ENCODE measurements at places on chromosomes 2 and 18.

GRCh38 chr2:7492719-7493118 lies 575.5 kb downstream of the RNF144A start:
- no peak for DNase-seq

DNA sequence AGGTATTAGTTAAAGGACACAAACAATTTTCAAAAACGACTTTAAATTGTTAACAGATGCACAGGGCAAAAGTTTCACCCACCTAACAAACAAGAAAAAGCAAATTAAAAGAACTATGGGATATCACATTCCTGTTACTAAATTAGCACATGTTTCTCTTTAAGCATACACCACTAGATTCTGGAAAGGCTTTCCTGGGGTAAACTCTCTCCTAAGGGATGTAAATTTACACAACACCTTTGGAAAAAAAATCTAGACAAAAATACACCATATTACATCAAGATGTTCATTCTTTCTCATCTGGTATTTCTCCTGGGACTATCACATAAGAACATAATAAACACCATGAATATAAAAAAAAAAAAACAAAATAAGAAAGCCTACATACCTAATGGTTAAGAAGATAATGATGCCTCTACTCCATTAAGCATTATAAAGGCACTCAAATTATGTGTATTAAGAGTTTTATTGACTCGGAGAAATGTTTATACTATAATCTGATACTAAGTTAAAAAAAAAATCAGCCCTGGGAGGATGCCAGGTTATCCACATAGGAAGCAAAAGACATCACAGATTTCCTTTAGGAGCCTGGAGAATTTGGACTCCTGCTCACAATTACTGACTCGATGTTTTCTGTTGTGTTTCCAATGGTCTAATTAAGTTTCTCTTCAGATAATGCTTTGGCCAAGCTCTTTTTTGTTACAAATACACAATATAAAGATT lies 82.8 kb upstream of the AFF3 start:
- no peak for DNase-seq

DNA sequence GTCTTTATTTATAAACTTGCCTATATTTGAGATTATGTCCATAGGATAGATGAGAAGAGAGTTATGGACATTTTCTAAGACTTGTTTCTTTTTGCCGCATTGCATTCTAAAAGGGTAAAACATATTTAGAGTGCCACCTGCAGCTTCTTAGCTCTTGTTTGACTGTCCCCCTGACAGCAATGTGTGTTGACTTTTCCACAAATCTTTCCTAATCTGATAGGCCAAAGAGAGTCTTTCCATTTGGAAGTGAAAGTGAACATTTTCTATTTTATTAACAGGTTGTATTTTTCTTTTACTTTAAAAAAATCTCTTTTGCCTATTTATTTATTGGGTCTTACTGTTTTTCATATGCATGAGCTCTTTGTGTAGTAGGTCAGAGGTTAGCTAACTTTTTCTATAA lies 58.4 kb downstream of the FMNL2 start:
- DNase-seq = no peak

- no peak for DNase-seq
Observed at GRCh38 chr2:230268606-230269243, 43.2 kb downstream of the SP140 start.

DNA sequence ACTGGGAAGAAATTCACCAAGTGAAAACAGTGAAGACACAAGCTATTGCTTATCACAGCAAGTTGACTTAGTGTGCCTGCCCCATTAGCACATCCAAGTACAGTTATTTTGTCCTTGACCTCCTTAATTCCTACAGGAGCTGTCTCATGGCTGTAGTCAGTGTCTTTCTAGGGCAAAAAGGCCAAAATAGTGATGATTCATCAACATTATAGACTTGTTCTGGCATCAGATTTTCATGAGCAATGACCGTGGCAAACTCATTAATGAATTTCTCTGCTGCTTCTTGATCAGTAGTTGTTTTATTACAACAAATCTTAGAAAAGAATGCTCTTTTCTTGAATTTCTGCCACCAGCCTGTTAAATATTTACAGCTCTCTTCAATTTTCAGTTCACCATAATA lies 1169.3 kb upstream of the DDX18 start:
- no peak for DNase-seq

DNA sequence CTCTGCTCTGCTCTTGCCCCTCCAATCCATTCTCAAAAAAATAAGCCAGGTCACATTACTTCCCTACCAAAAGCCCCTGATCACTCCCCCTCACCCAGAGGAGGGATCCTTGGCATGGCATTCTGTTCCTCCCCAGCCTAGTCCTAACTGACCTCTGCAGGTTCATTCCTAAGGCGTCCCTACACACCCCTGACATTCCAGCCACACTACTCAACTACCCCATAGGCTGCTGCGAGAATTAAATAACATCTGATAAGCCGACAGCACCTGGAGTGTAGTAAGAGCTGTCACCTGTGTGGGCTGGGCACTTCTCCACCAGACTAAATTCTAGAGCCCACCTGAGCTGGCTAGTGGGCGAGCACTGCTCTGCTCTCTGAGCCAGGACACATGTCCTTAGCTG lies 44.7 kb upstream of the SLC1A4 start:
- DNase-seq = no peak

DNA sequence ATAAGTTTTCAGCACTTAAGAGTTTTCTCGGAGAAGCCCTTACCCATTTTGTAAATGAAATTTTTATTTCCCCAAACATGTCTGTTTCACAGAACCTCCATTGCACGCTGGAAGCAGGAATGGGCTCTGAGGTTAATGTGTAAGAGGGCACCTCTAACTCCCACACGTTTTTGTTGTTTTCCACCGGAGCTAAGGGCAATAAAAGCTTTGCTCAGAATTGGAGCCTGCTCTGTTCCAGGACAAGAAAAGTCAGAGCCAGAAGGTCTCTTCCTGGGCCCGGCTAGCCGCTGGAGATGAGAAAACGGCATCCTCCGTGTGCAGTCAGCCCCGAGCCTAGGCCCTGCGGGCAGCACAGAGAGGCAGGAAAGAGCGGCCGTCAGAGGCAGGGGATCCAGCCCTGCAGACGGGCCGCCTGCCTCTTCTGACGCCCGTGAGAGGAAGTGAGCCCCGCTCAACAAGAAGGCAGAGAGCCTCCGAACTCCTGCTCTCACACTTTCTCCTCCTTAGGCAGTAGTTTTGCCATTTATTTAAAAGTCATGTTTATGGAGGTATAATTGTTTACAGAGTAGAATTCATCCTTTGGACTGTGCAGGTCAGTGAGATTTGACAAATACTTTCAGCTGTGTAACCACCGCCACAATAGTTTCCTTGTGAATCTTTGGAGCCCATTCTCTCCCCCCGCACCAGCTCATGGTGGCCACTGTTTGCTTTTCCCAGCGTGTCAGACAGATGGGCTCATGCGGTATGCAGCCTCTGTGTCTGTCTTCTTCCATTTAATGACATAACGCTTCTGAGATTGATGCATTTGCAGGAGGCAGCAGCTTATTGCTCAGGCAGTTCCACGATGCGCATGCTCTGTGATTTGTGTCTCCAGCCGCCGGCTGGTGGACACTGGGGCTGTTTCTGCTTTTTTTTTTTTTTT lies 117.3 kb downstream of the GALR1 start:
- DNase-seq = no peak

- DNase-seq = no peak
Observed at GRCh38 chr18:63312019-63312409, 7.6 kb downstream of the BCL2 start.

DNA sequence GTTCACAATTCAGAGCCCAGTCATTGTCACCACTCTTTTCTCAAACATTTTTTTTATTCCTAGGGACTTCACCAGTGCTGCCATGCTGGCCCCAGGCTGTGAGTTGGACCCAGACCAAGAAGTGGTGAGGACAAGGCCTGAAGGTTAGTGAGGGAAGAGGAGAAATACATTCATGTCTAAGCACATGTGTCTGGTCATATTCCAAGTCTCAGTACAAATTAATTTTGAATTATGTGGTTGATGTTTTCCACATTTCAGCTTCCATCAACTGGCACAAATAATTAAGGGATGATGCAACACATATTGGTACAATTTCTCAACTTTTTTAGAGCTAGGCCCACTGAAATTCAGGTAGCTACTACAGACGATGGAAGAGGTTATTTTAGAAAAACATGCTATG lies 106.6 kb upstream of the UPP2 start:
- DNase-seq = no peak

GRCh38 chr2:30798536-30798991 lies 8.7 kb downstream of the CAPN13 start:
- DNase-seq = no peak

DNA sequence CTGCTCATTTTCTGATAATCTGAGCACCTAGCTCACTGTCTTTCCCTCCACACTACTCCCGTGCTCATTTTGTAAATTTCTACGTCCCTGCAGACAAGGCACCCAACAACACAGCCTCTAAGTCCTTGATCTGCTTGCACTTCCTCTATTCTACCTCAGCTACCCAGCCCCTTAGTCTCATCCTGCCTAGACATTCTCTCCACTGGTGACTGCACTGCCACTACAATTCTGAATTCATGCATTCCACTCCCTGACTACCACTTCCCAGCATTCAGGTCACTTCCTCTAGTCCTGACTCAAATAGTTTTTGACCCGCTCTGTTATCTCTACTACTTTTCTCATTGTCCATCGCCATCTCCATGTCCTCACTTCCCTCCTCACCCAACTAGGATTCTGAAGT lies 155.7 kb downstream of the DYM start:
- no peak for DNase-seq

GRCh38 chr2:9738535-9739496 lies 104.5 kb upstream of the TAF1B start:
- no peak for DNase-seq

DNA sequence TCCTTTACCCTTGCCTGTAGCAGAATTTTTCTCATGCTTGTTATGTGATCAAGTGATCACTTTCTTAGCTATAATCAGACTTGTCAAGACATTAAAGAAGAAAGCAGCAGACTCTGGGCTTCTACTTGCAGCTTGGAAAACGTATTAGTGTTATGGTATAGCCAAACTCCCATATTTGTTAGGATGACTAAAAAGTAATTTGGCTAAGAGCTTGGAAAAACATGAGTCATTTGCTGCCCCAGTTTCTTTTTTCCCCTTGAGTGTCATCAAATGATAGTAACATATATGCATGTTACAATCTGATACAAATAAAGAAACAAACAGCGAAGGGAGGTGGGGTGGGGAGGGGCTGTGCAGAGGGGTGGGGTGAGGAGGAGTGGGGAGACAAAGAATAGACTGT lies 155.5 kb downstream of the IKZF2 start:
- no peak for DNase-seq

DNA sequence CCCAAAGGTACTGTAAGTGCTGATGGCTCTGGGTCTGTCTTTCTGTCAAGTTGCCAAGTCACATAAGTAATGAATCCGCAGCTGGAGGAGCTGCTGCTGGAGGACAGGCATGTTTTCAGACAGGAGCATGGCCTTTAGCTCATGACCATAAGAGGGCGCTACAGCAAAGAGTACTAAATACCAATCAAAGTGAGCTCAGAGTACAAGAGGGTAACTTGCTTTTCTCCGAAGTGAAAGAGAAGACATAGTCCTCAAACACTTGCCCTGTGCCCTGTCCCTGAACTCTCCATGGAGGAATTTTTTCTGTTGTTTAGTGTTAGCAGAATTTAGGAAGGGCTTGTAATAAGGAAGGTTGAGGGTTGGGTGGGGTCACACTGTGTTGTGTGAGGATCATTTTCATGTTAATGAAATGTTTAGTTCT lies 58.0 kb upstream of the EML6 start:
- no peak for DNase-seq

DNA sequence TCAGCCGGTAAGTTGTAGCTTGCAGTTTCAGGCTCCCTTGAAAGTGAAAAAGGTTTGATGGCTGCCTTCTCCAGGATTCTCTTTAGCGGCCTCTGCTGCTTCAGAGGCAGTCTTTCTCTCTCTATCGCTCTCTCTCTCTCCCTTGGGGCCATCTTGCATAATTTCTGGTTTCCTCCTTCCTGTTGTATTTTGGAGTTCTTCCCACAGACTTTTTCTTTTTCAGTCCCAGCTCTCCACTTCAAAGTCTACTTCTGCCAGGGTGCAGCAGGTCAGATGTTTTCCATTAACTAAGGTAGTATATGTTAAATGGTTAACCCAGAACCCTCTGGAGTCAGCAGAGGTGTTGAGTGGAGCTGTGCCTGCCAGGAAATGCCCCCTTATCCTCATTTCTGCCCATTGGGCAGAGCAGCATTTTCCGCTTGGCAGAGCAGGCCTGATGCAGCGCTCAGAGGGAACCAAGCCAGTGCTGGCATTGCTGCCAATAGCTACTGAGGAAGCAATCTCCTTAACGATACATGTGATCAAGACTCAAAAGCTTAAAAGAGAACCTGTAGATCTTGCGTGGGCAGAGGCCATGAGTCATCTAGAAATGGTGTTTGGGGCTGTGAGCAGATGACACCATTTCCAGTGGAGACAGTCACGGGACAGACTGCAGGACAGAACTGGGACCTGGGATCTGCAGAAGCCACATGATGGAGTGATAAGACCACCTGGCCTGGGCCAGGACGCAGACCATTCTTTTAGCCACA lies 20.8 kb downstream of the DBI start:
- DNase-seq = no peak

DNA sequence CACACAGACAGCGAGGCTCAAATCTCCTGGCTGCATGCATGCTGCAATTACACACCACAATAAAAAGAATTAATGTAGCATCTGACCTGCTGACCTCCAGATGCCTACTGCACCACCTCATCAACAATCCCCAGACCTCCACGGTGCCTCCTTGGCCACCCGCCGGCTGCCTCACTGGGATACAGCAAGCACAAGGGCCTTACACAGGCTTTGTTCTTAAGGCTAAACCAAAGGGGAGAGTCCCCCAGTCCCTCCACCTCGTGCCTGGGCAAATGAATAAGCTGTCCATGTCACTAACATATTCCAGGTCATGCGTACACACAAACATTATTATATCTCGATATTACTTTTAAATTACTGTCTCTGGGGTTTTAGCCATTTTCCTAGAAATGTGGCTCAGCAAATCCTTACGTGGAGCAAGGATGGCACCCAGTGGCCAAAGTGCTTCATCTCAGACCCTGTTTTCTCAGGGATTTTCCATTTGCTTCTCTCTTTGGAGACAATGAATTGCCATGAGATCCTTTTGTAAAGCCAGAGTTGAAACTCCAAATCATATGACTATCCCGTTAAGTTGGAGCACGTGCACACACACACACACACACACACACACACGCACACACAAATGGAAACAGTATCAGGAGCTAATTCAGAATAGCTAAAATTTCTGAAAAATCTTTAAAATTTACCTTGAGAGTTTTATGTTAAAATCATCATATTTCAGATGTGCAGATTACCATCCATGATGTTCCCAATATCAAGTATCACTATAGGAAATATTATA lies 313.8 kb downstream of the PDE11A start:
- no peak for DNase-seq

- no peak for DNase-seq
Observed at GRCh38 chr18:6982398-6982797, 135.2 kb downstream of the LAMA1 start.

DNA sequence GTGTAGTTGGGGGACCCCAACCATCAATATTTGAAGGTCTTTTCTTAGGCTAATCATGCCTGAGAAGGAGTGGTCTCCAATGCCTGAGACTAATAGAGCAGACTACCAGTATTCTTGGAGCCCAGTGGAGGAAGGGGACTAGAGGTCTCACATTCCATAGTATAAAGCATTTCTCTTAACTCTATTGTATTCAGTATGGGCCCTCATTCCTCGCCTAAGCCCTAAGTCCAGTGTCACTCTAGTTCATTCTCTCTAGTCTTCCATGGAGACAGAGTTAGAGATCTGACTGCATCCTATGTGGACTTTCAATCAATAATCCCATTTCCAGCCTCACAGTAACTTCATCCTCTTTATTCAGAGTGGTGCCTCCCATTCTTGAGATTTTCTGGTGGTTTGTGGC lies 29.7 kb upstream of the MAP4K4 start:
- no peak for DNase-seq

Measured in activated B cell treated with CpG ODN at 0.5 μM for 24 hours (primary cell).